IPS DF 19.7 (cell line): ENCODE measurements at places on chromosomes 16 and 17.

DNA sequence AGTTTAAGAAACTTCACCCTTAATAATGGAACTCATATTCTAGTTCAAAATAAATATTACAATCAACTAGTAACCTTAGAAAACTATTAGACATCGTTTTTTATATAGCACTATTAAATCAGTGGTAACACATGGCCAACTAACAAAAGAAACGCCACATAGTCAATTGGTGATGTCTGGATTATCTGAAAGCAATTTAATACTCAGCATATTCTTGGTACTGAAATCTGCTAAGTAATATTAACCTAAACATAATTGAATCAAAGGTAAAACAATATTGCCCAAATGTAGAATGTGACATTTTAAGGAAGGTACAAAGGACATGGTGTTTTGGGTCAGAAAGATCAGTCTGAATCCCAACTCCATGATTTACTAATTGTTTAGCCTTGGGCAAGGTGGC is 11.1 kb upstream of the RSL1D1 start:
- no peak for DNase-seq

DNA sequence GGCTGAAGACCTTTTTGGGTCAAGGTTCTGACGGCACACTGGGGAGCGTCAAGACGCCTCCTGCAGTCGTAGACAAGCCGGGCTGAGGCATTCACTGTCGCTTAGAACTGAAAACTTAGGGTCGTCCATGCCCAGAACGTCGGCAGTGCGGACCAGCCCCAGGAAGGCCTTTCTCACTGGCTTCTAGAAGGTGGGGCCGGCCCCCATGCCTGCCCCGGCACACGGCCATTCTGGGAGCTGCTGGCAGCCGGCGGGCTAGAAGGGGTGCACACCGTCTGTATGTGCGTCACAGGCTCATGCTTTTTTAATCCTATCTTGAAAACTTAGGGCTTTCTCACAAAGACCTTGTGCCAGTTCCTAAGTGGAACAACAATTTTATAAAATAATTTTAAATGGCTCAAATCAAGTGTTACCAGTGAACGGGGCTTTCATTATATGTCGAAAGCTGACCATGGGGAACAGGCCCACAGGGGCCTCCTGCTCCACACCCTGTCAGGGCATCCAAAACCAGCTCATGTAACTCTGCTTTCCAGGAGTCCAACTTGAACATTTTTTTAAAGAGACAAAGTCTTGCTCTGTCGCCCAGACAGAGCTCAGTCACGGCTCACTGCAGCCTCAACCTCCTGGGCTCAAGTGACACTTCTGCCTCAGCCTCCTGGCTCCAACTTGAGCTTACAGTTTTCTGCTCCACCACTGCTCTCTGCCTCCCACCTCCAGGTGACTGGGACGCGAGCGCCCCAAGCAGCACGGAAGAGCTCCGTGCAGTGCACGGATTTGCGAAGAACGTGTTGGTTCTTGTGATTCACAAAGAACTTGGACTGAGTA is 111.2 kb downstream of the ANKRD11 start:
- DNase-seq, result no peak

- DNase-seq, result no peak
These were observed 31.7 kb upstream of the ETV4 start for GRCh38 chr17:43577664-43578403.

DNA sequence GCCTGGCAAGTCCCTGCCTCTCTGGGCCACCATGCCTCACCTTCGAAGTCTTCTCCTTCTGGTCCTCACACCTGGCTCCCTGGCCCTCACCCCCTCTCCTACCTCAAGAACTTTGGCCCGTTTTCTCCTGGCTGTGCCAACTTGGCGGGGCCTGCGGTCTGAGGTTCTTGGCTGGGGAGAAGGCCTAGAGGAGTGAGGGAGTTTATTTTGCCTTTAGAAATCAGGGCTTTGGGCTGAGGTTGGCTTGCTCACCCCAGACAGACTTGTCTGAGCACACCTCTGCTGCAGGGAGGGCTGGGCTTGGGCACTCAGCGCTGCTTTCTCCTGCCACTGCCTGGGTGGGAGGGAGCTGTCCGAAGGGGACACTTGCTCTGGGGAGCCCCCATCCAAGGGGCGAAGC is 23.3 kb upstream of the TAC4 start:
- no peak for DNase-seq

- no peak for DNase-seq
These were observed 17.2 kb downstream of the CHCT1 start for GRCh38 chr17:60439501-60439900.
